ENCODE measurements at places on chromosomes 2 and 18.
A peak's percentile ranks its signal among the peaks of the same experiment; 100 is the strongest.

- no peak for DNase-seq
Observed at GRCh38 chr2:70089983-70090525, 2.8 kb downstream of the PCBP1 start.

- no peak for DNase-seq
Observed at GRCh38 chr18:5998907-5999306, 103.6 kb upstream of the TMEM200C start.

DNA sequence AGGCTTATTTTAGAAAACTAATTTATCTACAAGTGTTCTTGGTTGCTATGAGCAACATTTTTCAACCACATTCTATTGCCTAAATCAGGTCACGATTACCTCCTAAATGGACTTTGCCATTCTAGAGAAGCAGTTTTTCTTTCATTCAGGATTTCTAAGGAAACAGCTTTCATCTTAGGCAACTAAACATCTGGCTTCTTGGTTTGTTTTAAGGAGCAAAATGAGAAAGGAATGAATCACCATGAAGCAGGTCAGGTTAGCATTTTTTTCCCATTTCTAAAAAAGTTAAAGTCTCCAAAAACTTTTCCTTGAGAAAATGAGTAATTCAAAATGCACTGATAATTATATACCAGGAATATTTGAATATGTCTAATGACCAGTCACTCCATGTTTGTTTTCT, 114.8 kb downstream of the GAREM1 start:
- peak; percentile 79 for DNase-seq

DNA sequence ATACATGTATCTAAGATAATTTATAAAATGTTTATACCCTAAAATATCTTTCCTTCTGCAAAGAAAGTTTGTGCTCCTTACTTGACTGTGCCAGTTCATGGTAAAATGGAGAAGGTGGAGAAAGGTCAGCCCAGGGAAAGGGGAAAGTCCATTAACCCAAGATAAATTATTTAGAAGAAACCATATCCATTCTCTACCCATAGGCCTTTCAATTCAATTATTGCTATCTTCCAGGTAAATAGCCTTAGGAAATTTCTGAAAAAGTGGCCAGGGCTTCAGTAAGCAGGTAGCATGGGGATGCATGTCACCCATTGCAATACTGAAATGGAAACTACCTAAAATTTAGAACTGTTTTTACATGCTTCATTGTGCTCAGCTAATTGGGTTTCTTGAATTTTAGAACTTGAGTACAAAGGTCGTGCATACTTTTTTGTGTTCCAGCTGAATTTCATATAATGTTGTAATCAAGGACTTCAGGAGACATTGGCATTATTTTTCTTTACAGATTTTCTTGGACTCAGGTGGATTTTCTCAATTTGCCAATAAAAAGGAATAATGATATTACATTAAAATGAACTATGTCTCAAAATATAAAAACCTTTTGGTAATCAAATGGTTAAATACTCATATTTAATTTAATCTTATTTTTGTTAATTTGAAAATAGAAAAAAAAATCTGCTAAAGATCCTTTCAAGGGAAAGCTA, 124.9 kb downstream of the CSRNP3 start:
- DNase-seq = no peak

DNA sequence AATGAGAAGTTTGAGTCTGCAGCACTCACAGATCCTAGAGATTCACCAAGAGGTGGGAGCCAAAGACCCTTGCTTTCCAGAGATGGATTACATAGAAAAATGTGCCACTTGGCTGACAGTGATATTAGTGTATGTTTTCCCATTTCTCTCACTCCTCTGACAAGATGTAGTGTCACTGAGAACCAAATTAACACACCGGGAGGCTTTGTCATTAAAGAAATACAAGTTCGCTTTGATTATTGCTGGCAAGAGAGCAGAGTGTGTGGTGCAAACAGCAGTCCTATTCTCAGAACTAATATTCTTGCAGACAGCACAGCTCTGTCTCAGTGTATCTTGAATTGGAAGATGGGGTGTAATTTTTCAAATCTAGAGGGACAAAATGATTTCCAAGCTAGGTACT, 171.6 kb upstream of the SETBP1 start:
- DNase-seq = no peak

GRCh38 chr2:134745023-134745422, 26.2 kb upstream of the TMEM163 start:
- no peak for DNase-seq

DNA sequence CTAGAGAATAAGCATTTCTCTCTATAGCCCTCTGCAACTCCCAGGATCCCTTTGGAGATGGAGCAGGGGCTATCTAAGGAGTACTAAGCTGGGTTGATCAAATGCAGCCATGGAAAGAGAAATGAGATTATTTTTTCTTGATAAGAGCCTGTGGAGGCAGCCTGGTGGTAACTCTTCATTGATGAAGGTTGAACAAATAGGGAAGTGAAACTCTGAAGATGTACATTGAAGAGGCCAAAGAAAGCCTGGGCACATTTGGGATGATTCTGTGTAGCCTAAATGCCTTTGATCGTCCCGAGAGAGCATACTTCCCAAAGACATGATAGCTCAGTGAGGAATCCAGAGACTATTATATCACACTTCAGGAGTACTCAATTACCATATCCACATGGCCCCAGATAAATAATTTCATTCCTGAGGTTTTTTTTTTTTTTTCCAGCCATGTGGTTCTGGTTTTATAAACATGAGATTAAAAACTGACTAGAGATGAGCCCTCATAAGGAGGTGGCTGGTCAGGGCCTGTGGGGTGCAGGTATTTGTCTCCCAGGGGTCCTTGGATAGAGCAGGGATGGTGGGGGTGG, 192.5 kb downstream of the TPGS2 start:
- peak; percentile 63 for DNase-seq

- peak; percentile 67 for DNase-seq
Observed at GRCh38 chr2:33034784-33035183, 88.0 kb downstream of the LTBP1 start.

DNA sequence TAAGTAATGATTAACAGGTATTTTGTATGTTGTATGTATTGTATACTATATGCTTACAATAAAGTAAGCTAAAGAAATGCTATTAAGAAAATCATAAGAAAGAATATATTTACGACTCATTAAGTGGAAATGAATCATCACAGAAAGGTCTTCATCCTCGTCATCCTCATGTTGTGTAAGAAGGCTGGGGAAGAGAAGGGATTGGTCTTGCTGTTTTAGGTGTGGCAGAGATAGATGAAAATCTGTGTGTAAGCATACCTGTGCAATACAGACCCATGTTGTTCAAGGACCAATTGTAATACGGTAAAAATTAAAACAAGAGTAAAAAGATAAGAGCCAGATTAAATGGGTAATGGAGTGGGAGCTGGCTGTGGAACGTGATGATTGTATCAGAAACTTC, 16.6 kb downstream of the SLC35F5 start:
- no peak for DNase-seq

GRCh38 chr2:101418460-101419095, 31.3 kb upstream of the CREG2 start:
- DNase-seq = no peak

- peak; percentile 74 for DNase-seq
Observed at GRCh38 chr2:204753841-204754240, 208.6 kb downstream of the PARD3B start.

Measured in AG10803 (cell line).